DMS79 treated with DMSO at 0.1 percent for 48 hours (cell line): ENCODE measurements at places on chromosomes 11 and 22.
A peak's percentile ranks its signal among the peaks of the same experiment; 100 is the strongest.

GRCh38 chr11:96015906-96016565, 92.1 kb upstream of the MTMR2 start:
- no peak for DNase-seq

- no peak for DNase-seq
These were observed 155.4 kb upstream of the CCDC90B start for GRCh38 chr11:83441601-83442000.

DNA sequence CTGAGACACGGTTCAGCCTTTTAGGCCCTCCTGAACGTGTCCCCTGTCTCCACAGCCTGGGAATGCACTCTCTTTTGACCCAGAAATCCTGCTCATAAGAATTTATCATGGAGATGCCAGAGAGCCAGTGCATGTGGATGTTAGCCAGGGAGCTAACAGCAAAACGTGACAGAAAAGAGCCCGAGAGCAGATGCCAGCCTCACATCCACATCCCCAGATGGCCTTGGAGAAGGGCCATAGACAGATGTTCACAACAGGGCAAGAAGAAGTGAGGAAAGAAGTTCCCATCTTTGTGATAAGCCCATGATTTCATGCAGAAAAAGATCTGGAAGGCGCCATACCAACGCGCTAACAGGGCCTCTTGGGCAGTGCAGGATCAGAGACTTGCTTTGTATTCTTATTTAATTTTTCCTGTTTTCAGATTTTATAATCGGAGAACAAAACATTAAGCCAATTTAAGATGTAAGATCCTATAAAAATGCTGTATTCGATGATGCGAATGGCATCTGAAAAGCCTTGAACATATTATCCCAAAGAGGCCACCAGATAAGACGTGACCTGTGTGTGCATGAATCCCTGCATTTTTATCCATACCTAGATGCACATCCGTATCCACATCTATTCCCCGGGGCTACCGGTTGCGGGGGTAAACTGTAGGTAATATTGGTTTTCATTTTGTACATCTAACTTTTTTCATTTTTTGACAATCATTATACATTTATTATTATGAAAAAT, 48.7 kb downstream of the IGLL5 start:
- DNase-seq = no peak

- no peak for DNase-seq
These were observed 4.0 kb upstream of the SGSM1 start for GRCh38 chr22:24801901-24802465.

- DNase-seq = no peak
These were observed 10.5 kb downstream of the ZMAT5 start for GRCh38 chr22:29756341-29756740.

DNA sequence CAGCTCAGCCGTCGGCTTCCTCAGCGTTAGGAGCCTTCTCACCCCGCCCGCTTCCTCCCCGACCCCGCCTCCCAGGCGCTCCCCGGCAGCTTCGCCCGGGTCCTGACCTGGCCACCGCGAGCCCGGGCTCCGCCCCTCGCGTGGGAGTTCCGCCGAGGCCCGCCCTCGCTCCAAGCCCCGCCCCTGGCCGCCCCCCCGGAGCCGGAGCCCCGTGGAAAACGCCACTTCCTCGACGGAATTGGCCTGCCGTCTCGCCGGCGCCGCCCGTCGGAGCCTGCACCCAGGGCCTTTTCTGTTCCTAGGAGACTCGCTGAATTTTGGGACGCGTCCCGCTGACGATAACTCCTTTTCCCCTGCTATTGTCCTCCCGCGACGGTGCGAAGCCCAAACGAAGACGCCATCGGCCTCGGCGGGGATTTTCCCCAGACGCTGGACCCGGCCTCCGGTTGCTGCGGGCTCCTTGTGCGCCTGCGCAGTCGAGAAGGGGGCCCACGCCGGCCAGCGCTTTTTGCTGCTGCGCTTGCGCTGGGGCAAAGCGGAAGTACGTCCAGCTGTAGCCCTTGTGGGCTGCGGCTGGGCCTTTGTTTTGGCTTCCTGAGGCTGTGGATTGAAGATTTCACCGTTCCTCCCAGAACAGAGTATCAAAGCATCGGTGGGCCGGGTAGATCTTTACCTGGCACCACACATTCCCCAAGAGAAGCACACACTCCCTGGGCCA, 10.0 kb downstream of the RELA start:
- DNase-seq = peak; percentile 71

GRCh38 chr11:123381817-123382554, 48.1 kb upstream of the GRAMD1B start:
- DNase-seq = no peak

DNA sequence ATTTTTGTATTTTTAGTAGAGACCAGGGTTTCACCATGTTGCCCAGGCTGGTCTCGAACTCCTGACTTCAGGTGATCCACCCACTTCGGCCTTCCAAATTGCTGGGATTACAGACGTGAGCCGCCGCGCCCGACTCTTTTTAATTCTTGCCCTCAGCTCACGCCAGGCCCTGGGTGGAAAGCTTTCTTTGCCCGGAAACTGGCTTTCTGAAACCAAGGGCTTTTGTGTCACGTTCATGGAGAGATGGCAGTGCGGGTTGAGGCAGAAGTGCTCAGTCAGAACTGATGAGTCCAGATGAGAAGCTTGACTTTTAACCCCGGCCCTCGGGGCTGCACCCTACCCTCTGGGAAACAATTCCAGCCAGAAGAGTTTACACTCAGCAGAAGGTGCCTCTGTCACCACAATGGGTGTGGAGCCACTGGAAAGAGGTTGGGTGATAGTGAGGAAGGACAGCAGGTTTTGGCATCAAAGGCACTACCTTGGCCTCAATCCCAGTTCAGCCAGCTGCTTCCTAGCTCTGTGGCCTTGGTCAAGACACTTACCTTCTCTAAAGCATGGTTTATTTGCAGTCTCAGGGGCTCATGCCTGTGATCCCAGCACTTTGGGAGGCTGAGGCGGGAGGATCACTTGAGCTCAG, 890 bp upstream of the ARFGAP3 start:
- no peak for DNase-seq

DNA sequence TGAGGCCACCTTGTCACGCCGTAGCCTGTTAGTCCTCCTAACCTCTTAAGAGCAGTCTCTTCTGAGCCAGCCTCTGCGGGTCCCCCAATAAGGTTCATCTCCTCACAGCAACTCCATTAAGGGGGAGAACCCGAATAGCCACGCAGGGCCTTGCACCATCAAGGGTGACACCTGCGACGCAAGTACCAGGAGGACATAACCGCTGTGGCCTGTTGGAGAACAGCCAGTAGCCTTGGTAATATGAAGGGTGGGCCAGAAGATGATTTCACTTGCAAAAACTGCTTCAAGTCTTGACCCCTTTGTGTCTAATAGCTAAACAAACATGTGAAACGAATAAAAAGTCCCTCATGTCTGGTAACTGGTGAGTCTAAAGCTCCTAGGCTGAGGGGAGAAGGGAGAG, 14.8 kb downstream of the ARFGAP2 start:
- DNase-seq = no peak

GRCh38 chr22:47517062-47517461, 754.6 kb downstream of the TBC1D22A start:
- no peak for DNase-seq

DNA sequence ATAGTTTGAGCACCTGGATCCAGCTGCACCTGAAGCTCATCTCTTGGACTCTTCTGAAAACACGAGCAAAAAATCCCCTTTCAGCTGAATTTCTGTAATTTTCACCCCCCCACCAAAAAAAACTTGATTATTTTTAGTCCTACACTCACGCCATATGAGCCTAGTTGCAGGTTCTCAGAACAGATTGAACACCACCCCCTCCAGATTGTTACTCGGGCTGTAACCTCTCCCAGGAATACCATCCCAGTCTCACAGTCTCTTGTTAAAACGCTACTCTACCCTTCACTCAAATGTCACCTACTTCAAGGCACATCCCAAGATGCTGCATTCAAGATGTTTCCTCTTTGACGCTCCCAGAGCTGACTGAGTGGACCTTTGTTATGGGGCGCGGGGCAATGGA, 96.3 kb upstream of the PRDM11 start:
- no peak for DNase-seq

- no peak for DNase-seq
These were observed 72.7 kb downstream of the KCNQ1 start for GRCh38 chr11:2517386-2518064.

- DNase-seq = no peak
These were observed 118.9 kb upstream of the LMO1 start for GRCh38 chr11:8382436-8383053.

- peak; percentile 16 for DNase-seq
These were observed 83.9 kb upstream of the SNX19 start for GRCh38 chr11:130999992-131000770.

DNA sequence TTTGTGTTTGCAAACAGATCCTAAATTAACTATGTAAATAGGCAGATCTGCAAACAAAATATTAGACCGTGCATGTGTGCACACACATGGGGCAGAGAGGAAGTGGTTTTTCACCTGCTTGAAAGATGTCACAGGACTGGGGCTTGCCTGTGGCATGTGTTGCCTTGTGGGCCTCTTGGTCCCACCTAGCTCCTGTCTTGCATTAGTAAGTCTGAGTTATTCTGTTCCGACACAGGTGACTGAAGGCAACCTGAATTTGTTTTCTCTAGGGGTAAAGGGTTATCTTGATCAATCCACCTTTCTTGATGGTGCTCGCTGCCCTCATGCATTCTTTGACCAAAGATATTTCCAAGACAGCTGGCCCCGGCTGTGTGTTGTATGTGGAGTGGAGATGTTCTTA, 667.5 kb downstream of the NTM start:
- no peak for DNase-seq

GRCh38 chr11:37689951-37690350, 1091.9 kb upstream of the RAG2 start:
- no peak for DNase-seq

- no peak for DNase-seq
These were observed 83.2 kb downstream of the ZNF280B start for GRCh38 chr22:22425356-22425755.

- no peak for DNase-seq
These were observed 620 bp downstream of the EFEMP2 start for GRCh38 chr11:65871811-65872548.

DNA sequence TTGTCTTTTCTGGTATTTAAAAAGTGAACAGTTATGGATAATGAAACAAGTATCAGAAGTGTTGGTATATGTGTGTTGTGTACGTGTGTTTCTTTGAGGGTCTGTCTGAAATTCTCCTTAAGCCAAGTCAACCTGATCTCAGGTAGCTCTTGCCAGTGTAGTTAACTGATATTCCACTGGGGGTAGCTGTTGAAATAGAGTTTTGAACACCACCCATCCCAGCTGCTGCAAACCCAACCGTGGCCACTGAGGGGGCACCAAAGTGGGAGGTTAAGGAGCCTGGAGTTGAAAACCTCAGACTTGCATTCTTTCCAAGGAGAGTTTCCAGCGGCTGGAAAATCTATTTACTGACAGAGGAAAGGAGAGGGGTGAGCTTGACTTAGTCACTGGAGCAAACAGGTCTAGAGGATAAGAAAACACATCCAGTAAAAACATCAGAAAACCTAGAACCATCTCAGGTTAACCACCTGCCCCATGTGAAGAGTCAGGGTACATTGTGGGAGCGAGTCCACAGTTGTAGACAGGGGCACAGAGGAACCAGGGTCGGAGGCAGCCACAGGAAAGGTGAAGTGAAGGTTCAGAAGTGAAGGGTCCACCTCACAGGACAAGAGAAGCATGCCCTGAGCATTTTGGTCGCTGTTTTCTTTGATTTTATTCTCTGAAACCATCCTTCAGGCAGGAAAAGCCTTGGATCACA, 8.8 kb upstream of the CUL5 start:
- DNase-seq = no peak

DNA sequence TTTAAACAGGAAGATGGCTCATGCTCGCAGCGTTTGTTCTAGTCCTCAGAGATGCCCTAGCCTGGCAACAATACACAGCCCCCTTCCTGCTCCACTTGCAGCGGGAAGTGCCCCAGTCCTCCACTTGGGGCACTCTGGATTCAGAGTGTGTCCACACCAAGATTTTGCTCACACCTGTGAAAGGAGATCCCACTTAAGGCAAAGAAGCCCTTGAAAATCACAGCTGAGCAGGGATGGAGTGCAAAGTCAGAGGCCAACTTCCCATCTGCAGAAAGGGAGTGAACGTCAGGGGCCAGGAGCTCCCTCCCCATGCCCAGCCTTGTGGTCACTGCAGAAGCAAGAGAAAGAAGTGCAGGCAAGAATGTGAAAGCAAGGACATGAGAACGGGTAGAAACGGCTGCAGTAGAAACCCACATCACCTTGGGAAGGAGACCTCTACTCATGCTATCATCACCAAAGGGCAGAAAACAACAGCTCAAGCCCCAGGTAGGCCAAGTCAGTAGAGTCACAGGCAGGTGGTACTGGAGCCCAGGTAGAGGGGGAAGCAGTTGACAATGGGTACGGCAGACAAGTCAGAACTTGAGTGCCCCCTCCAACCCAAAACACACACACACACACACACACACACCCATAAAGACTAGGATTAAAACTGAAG, 157.4 kb downstream of the BUD13 start:
- DNase-seq = peak; percentile 66

DNA sequence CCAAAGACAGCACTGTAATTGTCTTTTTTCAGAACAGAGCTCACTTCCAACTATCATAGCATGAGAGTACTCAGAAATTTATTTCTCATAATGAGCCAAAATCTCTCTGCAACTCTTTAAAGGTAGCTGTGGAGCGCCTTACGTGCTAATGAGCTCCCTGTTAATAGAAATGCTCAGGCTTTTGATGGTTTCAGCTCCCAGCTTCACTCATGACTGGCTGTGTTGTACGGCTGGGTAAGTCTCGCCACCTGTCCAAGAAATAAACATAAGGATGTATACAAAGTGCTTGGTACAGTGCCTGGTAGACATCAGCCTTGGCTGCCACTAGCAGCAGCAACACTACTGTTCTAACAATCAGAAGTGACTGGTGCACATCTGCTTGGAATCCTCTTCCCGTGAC, 109.4 kb downstream of the LDLRAD3 start:
- DNase-seq = peak; percentile 39

GRCh38 chr11:125079151-125079877, 16.2 kb downstream of the SLC37A2 start:
- DNase-seq = no peak

GRCh38 chr11:45665206-45665932, at the start of gene CHST1:
Gene CHST1, minus strand, starts transcription at chr11:45665622. Its CDS starts 14,699 bp downstream, at chr11:45650923.
- DNase-seq = peak; percentile 24
